ENCODE measurements at places on chromosomes 4 and X. TPM values are rescaled to one million over a fixed set of nuclear protein-coding genes. Genes with fewer than 3 reads are reported as not detected.

DNA sequence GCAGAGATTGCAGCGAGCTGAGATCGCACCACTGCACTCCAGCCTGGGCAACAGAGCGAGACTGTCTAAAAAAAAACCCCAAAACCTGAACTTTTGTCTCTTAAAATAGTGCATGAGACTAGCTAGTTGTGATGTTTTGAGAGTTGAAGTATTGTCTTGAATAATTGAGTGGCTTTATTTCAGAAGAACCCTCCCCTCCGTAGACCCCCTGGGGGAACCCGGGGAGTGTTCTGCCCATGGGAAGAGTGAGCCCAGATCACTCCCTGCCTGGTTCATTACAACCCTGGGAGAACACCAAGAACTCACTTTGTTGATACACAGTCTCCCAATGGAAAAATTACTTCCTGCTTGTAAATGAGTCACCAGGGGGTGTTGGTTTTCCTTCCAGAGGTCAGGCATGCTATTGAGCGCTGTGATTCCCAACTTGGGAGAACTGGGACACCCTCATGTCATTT is 65.3 kb upstream of the SHISA3 start:
- no peak for DNase-seq

DNA sequence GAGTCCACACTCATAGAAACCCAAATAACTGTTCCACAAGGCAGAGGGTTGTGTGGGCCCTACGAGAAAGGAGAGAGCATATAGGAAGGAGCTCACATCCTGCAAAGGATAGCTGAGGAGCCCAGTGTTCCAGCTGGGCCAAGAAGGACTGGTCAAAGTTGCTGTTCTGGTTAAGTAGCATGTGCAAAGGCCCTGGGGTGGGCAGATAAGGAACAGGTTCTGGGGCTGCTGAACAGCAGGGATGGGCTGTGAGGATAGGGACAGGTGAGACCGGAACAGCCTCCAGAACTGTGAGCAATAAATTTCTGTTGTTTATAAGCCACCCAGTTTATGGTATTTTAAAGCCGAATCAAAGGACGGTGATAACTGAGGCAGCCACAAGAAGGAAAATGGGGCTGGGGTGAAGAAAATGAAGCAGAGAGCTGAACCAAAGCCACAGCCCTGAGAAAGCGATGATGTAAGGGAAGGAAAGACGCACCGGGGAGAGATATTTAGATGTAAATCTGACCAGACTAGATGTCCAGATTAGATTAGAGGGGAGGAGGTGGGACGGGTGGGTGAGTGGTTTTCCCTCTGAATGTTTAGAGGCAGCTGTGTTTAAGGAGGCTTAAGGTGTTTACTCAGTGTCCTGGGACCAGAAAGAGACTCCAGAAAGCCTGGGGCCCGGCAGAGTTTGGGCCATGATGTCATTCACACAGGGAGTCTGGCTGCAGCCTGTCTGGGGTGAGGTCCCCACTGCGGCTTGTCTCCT is 180.8 kb upstream of the BCOR start:
- no peak for DNase-seq

USP17L18 gene
- not detected for polyA plus RNA-seq

GRCh38 chr4:145099653-145100052 is 1.5 kb downstream of the ABCE1 start:
- DNase-seq: no peak

TBC1D14 gene
- polyA plus RNA-seq: 61.3 TPM

GRCh38 chr4:163911891-163912290 is 417.4 kb downstream of the TMA16 start:
- DNase-seq: no peak

IDUA gene
- 19.0 TPM for polyA plus RNA-seq

Data from renal pelvis (tissue), 12 donors.